ENCODE measurements at places on chromosomes 16 and 17.

GRCh38 chr16:46813611-46814010 is 17.4 kb downstream of the C16orf87 start:
- no peak for DNase-seq

- DNase-seq = peak; percentile 76
Measured at GRCh38 chr16:10256784-10257641, 74.8 kb upstream of the GRIN2A start.

GRCh38 chr17:42744283-42744805 is 496 bp downstream of the EZH1 start:
- peak; percentile 71 for DNase-seq

- DNase-seq = no peak
Measured at GRCh38 chr16:14449790-14450480, 180.1 kb downstream of the PARN start.

Data from suppressor macrophage (primary cell).